ENCODE measurements at places on chromosomes 4 and X.
A peak's percentile ranks its signal among the peaks of the same experiment; 100 is the strongest.

GRCh38 chr4:82352118-82352824 lies 21.5 kb downstream of the HNRNPD start:
- no peak for DNase-seq

- DNase-seq = no peak
Measured at GRCh38 chr4:181755846-181756245, 487.4 kb upstream of the TENM3 start.

GRCh38 chrX:149161435-149162088 lies 343.5 kb downstream of the IDS start:
- no peak for DNase-seq

DNA sequence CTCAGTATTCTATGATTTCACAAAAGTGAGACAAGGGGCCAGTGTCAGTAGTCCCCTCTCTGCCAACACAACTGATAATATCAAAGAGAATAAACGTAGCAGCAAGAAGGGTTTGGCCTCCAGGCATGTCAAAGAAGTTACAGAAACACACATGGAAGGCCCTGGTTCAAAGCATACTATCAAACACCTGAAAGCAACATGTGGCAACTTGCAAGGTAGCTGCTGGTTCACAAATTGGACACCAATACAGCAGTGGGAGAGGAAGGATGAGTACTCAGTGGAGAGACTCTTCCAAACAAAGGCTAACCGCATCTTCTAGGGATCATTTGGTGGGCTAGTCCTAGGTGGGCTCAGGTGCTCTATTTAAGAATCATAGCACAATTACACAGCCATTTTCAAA lies 74.9 kb upstream of the MAOA start:
- DNase-seq = no peak

- no peak for DNase-seq
Measured at GRCh38 chr4:23422878-23423277, 467.0 kb downstream of the PPARGC1A start.

- DNase-seq = no peak
Measured at GRCh38 chr4:61427099-61427817, 227.1 kb downstream of the ADGRL3 start.

- DNase-seq = no peak
Measured at GRCh38 chr4:3085948-3086670, 11.6 kb downstream of the HTT start.

DNA sequence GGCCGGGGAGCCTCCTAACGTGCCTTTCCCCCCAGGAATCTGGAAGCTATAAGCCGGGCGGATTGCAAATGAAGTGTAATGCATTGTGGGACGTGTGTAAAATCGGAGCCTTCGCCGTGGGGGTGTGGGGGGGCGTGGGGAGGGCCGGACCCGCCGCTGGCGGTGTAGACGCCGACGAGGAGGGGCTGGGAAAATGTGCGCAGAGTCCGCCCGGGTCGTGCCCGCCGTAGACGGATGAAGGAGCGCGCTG lies 1.3 kb downstream of the STOX2 start:
- no peak for DNase-seq

- peak; percentile 71 for DNase-seq
Measured at GRCh38 chr4:155889031-155889793, 14.3 kb upstream of the TDO2 start.

DNA sequence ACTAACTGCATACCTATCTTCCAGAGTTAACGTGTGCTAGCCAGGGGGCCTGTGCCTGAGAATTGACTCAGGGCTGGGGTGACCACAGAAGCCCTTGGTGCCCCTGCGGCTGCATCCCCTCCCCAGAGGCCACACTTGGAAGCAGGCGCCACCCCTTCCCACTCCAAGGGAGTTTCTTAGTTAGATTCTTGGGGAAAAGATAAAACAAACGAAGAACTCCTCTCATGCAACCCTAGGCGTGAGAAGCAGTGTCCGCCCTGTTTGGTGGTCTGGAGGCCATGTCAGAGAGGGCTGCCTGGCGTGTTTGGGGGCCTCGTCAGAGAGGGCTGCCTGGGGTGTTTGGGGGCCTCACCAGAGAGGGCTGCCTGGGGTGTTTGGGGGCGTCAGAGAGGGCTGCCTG lies 50.3 kb upstream of the HGFAC start:
- no peak for DNase-seq

- no peak for DNase-seq
Measured at GRCh38 chrX:102154900-102155805, 624 bp downstream of the BEX5 start.

- peak; percentile 99 for DNase-seq
Measured at GRCh38 chr4:156999175-156999517, 27.5 kb upstream of the PDGFC start.

DNA sequence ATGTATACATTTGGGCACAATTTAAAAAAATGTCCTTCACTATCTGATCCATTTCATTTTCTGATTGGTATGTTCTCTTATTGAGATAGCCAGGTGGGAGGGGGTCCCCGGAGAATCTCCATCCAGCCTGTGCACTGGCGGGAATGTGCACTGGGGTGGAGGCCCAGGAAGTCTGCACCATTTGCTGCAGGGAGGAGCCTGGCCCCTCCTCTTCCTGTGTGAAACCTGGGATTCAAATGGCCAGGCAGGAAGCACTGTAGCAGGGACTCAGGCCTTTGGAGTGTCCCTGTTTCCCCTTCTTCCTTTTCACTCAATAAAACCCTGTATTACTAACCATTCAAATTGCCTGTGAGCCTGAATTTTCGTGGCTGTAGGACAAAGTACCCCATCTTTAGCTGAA lies 44.3 kb downstream of the GPRIN3 start:
- DNase-seq = no peak

GRCh38 chr4:134421734-134422133 lies 220.1 kb upstream of the PABPC4L start:
- no peak for DNase-seq

DNA sequence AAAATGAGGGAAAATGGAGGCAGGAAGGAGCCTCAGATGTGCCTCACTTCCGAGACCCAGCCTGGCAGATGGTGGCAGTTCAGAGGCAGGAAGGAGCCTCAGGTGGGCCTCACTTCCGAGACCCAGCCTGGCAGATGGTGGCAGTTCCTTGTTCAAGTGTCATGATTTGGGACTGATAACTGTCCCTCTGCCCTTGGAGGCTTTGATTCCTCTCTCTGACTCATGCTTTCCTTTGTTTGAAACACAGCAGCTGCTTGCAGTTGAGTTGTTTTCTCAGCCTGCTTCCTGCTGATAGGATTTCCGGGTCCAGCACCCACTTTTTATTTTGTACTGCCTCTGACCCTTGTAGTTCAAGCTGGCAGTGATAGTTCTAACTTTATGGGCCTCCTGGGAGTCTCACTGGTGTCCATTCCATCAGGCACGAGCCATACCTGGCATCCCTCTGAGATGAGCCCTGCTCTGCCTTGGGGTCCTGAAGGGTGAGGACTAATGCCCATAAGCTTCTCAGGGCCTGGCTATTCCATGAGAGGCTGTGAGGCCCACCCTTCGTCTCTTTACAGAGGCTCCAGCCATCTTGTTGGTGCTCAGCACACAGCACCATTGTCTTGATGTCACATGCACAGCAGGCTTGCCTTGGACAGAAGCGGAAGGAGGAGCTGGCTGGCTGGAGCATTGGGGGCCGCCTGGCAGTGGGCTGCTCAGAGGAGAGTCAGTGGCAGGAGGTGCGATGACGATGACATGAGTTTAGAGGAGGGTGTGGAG lies 13.0 kb downstream of the RGS12 start:
- DNase-seq = no peak

DNA sequence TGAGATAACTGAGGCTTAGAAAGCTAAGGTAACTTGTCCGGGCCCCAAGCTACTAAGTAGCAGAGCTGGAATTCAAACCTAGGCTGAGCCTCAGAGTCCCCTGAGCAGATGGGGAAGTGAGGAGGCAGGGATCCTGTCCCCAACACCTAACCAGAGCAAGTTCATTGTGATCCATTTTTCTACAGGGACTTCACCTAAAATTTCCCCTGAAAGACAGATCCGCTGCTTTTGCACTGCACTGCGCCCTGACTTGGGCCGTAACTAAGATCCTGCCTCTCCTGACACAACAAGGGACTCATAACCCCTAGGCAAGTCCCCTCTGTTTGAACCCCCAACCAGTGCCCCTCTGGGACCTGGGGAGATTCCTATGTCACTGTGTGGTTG lies 25.6 kb upstream of the MTM1 start:
- no peak for DNase-seq

- DNase-seq = no peak
Measured at GRCh38 chr4:183448436-183448835, 4.0 kb downstream of the CDKN2AIP start.

DNA sequence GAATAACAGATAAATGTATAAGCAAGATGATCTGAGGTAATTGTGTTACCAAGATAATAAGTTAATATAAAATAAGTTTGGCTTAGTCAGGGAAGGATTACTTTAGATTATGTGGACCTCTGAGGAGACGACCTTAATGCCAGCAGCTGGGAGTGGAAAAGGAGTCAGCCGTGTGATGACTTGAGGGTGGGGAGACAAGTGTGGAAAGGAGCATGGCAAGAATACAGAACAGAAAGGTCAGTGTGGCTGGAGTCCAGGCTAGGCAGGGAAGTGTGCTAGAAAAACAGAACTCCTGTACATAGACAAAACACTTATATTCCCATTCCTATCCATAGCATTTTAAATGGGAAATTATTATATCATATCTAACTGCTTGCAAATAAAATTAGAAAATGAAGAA lies 138.8 kb downstream of the PDLIM5 start:
- DNase-seq = no peak

DNA sequence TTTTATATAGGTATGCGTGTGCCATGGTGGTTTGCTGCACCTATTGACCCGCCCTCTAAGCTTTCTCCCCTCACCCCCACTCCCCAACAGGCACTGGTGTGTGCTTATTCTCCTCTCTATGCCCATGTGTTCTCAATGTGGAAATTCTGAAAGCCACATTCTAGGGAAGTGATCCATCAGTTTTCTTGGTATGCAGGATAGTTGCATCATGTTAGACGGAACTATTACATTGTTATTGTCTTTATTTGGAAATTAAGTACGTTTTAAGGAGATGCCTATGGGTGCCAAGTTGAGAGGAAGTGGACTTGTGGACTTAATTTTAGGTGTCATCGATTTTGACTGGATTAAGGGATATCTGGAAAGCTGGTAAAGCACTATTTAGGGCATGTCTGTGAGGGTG lies 204.6 kb downstream of the RBM46 start:
- no peak for DNase-seq

- DNase-seq = no peak
Measured at GRCh38 chrX:130550351-130550750, 148.6 kb downstream of the RBMX2 start.

DNA sequence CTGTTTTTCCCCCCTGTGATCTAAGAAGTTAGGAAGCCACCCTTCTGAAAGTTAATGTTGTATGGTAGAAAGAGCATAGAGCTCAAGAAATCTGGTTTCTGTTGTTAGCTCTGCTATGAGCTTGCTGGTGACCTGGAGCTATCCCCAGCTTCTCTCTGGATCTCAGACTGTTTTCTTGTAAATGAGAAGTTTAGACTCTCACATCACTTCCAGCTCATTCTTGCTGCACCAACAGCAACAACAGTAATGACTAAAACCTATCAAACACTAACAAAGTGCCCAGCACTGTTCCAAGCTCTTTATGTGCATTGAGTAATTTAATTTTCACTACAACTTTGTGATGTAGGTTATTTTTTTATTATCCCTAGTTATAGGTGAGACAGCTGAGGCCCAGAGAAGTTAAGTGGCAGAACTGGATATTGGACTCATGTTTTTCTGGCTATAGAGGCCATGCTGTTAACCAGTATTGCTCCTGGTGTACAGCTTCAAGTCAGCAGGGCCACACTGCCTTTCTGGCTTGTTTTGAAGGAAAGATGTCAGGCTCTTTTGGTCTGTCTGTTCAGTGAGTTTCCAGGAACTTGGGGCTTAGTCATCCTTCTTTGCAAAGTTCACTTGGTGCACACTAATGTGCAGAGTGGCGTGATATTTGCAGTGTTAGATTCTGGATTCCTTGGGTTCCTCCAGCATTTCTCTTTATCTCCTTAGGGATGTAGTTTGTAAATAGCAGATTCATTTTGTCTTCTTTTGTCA lies 27.8 kb upstream of the TMEM164 start:
- DNase-seq = peak; percentile 30

DNA sequence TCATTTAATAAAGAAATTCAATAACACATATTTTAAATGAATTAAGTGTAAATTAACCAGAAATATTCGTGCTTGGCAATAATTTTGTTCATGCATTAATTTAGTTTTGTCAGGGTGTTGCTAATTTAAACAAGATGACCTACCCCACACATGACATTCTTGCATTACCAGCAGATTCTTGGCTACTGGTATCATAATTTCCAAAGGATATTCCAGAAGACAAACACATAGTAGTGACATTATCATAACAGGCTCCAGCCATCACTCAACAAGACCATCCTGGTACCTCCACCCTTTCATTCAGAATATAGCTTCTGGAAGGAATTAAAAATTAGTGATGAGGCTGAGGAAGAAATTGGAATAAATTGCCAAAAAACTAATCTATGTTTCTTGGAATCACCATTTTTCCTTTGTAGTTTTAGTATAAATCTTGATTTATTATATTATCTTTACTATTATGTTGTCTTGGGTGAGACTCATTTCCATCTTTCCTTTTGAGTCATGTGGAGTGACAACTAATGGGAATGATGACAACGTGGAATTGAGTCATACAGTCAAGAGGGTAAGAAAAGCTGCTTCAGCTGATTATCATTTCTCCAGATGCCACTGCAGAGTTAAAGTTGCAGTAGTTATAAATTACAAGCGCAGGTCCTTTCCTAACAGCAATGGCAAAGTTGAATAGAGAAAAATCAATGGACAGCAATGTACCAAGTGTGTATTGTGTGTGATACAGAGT lies 30.9 kb upstream of the HHIP start:
- DNase-seq = peak; percentile 39

GRCh38 chr4:97720869-97721432 lies 422.3 kb downstream of the STPG2 start:
- DNase-seq = peak; percentile 59

- DNase-seq = no peak
Measured at GRCh38 chr4:16524911-16525554, 298.8 kb upstream of the TAPT1 start.

GRCh38 chrX:68139791-68140190 lies 293.5 kb downstream of the OPHN1 start:
- no peak for DNase-seq

GRCh38 chr4:94375364-94375763 lies 32.7 kb upstream of the HPGDS start:
- DNase-seq = no peak

DNA sequence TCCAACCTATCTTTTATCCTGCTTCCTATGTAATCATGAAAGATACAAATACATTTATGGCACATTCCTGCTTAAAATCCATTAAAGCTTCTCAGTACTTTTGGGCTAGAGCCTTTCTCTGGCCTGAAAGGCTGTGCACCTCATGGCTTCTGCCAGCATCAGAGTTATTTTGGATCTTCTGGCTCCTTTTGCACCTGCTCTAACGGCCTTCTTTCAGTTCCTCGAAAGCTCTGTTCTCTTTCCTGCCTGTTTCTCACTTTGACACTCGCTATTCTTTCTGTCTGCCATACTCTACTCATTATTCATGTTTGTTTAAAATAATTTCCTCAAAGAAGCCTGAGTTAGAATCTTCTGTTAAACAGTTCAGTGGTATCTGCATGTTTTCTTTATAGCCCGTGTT lies 86.0 kb downstream of the LRP2BP start:
- DNase-seq = no peak
